Lung (tissue), 17 donors: ENCODE measurements at places on chromosomes 7 and 10.

DNA sequence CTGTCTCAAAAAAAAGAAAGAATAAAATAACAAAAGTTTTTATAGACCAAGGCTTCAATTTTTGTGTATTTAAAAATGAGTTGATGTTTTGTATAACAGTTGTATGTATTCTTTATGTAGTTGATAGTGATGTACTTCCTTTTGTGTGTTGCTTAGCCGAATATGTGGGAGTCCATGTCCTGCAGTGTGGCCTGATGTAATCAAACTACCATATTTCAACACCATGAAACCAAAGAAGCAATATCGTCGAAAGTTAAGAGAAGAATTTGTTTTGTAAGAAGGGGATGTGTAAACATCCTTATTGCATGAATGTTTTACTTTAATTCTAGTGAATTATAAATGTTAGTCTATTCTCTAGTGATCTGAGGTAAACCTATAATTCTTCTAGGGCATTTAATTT lies 56.6 kb downstream of the MPLKIP start:
- no peaks in the 10 kb centered on the region for H3K27me3 ChIP-seq
- DNase-seq = no peak
- no peak overlapping the region for H3K27ac ChIP-seq
- peaks cover 1% of the 10 kb centered on the region for H3K36me3 ChIP-seq

DNA sequence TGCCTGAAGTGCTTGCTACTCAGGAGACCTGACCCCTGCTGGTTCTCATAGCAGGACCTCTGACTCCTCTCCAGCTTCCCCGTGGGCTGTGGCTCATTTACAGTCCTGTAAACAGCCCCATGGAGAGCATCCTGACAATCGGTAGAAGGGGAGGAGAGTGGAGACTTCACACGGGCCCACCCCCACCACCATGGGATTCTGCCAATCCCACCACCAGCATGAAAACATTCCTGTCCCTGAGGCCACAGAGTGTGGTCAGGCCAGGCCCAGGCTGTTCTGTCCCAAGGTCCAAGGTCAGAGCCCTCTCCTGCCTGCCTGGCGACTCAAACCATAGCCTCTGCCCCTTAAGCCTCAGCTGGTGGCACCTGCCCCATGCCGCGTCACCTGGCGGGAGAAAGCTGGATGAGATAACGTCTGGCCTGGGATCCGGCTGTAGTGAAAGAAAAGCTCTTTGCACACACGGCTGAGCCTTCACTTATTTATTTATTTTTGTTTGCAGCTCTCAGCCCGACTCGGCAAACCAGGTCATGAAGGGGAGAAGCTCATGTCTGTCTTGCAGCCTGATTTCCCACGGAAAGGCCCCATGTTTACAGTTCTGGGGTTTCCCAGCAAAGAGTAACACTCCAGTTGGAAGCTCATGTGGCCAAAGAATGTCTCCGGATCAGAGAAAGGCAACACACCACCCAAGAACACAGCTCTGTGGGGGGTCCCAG lies 293.6 kb upstream of the ZMIZ1 start:
- no peaks in the 10 kb centered on the region for H3K27me3 ChIP-seq
- peaks cover 15% of the 10 kb centered on the region for H3K4me1 ChIP-seq
- no peak overlapping the region for H3K27ac ChIP-seq

GRCh38 chr10:59864141-59864962 lies 42.0 kb downstream of the CCDC6 start:
- no peaks in the 10 kb centered on the region for H3K27me3 ChIP-seq
- peaks cover 6% of the 10 kb centered on the region for H3K4me1 ChIP-seq

DNA sequence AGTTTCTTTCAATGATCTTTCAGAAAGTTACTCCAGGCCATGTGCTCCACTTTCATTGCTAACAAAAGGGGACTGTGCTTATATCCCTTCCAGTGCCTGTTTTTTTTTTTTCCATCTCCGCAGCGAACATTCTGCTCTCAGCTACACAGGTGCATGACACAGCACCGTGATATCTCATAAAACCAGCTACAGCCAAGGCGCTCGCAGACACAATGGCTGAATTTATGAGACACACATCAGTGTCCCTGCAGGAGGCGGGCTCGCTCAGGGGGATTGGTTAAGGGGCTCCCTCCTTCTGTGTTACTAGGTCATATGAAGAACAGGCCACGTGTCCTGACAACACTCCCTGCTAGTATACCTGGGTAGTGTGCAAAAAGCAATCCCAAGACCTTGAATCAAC lies 245.5 kb downstream of the SKAP2 start:
- no peaks in the 10 kb centered on the region for H3K4me1 ChIP-seq
- no peak overlapping the region for H3K27ac ChIP-seq
- no peak for DNase-seq
- H3K4me3 ChIP-seq = no peak overlapping the region
- no peaks in the 10 kb centered on the region for H3K36me3 ChIP-seq

- DNase-seq = no peak
- peaks cover 2% of the 10 kb centered on the region for H3K27me3 ChIP-seq
- no peaks in the 10 kb centered on the region for H3K4me1 ChIP-seq
- no peaks in the 10 kb centered on the region for H3K36me3 ChIP-seq
- no peak overlapping the region for H3K27ac ChIP-seq
- no peak overlapping the region for H3K4me3 ChIP-seq
Observed at GRCh38 chr7:122258971-122259370, 45.6 kb downstream of the FEZF1 start.

GRCh38 chr7:106074257-106074656 lies 37.9 kb downstream of the SYPL1 start:
- peaks cover 12% of the 10 kb centered on the region for H3K4me1 ChIP-seq
- no peak overlapping the region for H3K27ac ChIP-seq
- H3K27me3 ChIP-seq = no peaks in the 10 kb centered on the region
- no peaks in the 10 kb centered on the region for H3K36me3 ChIP-seq
- H3K4me3 ChIP-seq = no peak overlapping the region
- DNase-seq = no peak

GRCh38 chr10:34407324-34407805 lies 407.7 kb downstream of the PARD3 start:
- H3K4me1 ChIP-seq = peaks cover 5% of the 10 kb centered on the region
- H3K36me3 ChIP-seq = no peaks in the 10 kb centered on the region
- no peak overlapping the region for H3K27ac ChIP-seq
- no peaks in the 10 kb centered on the region for H3K27me3 ChIP-seq
- H3K4me3 ChIP-seq = no peak overlapping the region
- peak; percentile 57 for DNase-seq

DNA sequence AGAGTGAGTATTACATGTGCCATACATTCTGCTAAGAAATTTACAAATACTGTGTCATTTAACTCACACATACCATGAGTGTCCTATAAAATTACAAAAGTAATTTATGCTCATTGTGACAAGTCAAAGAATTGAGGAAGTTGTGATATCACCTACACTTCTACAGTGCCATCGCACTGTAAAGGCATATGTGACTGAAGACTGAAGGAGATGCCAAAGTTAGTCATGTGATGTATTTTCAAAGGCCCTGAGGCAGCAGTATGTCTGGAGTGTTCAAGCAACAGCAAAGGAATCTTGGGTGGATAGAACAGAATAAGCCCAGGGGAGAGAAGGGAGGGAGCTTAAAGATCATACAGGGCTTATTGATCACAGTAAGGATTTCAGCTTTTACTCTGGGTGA lies 176.8 kb downstream of the WNT2 start:
- H3K4me3 ChIP-seq = no peak overlapping the region
- no peak for DNase-seq
- H3K27ac ChIP-seq = no peak overlapping the region
- H3K27me3 ChIP-seq = no peaks in the 10 kb centered on the region
- no peaks in the 10 kb centered on the region for H3K4me1 ChIP-seq

- H3K27ac ChIP-seq = no peak overlapping the region
- no peak overlapping the region for H3K4me3 ChIP-seq
- H3K4me1 ChIP-seq = no peaks in the 10 kb centered on the region
- no peaks in the 10 kb centered on the region for H3K36me3 ChIP-seq
- no peak for DNase-seq
- H3K27me3 ChIP-seq = no peaks in the 10 kb centered on the region
Observed at GRCh38 chr7:70301673-70302185, 703.5 kb downstream of the AUTS2 start.

DNA sequence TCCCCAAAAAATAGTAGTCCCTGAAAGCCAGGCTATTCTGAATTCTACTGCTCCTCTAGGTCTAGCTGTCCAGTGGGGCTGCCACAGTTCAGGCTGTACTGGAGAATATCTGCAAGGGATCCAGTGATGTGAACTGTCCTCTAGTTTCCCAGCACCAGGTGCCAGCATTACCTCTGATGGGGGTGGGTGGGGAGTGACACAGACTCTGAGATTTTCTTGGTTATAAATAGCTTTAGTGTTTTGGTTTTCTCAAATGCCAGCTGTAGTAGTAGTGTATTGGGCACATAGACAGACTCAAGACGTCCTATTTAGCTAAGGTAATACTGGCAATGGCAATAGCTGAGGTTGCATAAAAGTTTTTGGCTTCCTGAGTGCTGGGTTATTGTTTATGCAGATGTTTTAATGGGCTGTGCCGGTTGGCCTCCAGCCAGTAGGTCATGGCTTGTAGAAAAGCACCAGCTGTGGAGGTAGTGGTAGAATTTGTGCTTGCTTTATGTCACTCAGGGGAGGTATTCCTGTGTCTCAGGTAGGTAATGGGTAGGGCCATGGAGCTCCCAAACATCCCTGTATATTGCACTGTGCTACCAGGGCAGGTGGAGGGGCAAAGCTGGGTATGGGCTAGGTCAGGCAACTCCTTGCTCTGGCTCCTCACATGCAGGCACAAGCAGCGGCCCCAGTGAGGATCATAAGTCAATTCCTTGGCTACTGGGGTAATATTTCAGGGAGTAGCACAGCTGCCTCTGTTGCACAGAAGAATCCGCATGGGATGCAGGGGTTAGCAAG lies 338.7 kb upstream of the LRRTM3 start:
- H3K27ac ChIP-seq = no peak overlapping the region
- H3K4me3 ChIP-seq = no peak overlapping the region
- H3K4me1 ChIP-seq = no peaks in the 10 kb centered on the region
- H3K36me3 ChIP-seq = no peaks in the 10 kb centered on the region

DNA sequence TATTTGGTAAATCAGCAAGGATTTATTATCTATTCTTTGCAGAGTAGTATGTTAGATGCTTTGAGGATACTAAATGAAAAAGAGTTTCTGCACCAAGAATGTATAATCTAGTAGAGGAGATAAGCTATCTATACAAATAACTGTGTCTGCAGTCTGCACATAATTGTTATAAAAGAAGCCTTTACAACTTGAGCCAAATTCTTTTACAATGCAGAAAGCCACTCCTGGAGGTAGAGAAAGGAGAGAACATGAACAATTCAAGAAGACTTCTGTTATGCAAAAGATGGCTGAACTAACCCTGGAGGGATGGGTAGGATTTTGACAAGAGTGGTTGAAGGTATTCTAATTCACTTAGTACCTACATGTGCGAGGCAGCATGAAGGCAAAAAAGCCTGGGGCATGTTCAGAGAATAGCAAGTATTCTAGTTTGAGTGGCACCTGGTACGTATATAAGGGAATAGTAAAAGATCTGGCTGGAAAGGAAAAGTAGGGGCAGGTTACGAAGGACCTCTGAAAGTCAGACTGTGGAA lies 251.1 kb upstream of the KAT6B start:
- H3K4me3 ChIP-seq = no peak overlapping the region
- no peaks in the 10 kb centered on the region for H3K27me3 ChIP-seq
- H3K4me1 ChIP-seq = no peaks in the 10 kb centered on the region
- no peak for DNase-seq

GRCh38 chr7:46741938-46742540 lies 821.0 kb upstream of the IGFBP3 start:
- H3K27ac ChIP-seq = no peak overlapping the region
- H3K4me3 ChIP-seq = no peak overlapping the region
- no peaks in the 10 kb centered on the region for H3K27me3 ChIP-seq
- H3K36me3 ChIP-seq = no peaks in the 10 kb centered on the region
- DNase-seq = peak; percentile 18
- no peaks in the 10 kb centered on the region for H3K4me1 ChIP-seq

GRCh38 chr7:53611043-53611442 lies 575.6 kb downstream of the POM121L12 start:
- no peak for DNase-seq
- H3K27me3 ChIP-seq = no peaks in the 10 kb centered on the region
- H3K36me3 ChIP-seq = no peaks in the 10 kb centered on the region
- no peaks in the 10 kb centered on the region for H3K4me1 ChIP-seq
- no peak overlapping the region for H3K27ac ChIP-seq
- no peak overlapping the region for H3K4me3 ChIP-seq

GRCh38 chr7:1746491-1746975 lies 76.5 kb downstream of the ELFN1 start:
- H3K4me3 ChIP-seq = no peak overlapping the region
- no peak for DNase-seq
- H3K36me3 ChIP-seq = no peaks in the 10 kb centered on the region
- H3K27me3 ChIP-seq = no peaks in the 10 kb centered on the region
- peaks cover 17% of the 10 kb centered on the region for H3K4me1 ChIP-seq

- no peaks in the 10 kb centered on the region for H3K4me1 ChIP-seq
- H3K4me3 ChIP-seq = no peak overlapping the region
- no peak for DNase-seq
- H3K27ac ChIP-seq = no peak overlapping the region
Observed at GRCh38 chr7:20307119-20307518, 23.6 kb upstream of the ITGB8 start.

- no peak overlapping the region for H3K4me3 ChIP-seq
- no peaks in the 10 kb centered on the region for H3K4me1 ChIP-seq
- H3K27ac ChIP-seq = no peak overlapping the region
- peaks cover 28% of the 10 kb centered on the region for H3K27me3 ChIP-seq
Observed at GRCh38 chr10:35635576-35635975, 6.5 kb downstream of the FZD8 start.

GRCh38 chr10:130215931-130216231 lies 79.7 kb downstream of the GLRX3 start:
- no peaks in the 10 kb centered on the region for H3K36me3 ChIP-seq
- H3K4me3 ChIP-seq = no peak overlapping the region

- peak; percentile 49 for DNase-seq
- no peaks in the 10 kb centered on the region for H3K27me3 ChIP-seq
- H3K4me3 ChIP-seq = no peak overlapping the region
- H3K36me3 ChIP-seq = no peaks in the 10 kb centered on the region
- H3K27ac ChIP-seq = no peak overlapping the region
- H3K4me1 ChIP-seq = peaks cover 7% of the 10 kb centered on the region
Observed at GRCh38 chr10:104735036-104735756, 94.1 kb downstream of the SORCS3 start.

DNA sequence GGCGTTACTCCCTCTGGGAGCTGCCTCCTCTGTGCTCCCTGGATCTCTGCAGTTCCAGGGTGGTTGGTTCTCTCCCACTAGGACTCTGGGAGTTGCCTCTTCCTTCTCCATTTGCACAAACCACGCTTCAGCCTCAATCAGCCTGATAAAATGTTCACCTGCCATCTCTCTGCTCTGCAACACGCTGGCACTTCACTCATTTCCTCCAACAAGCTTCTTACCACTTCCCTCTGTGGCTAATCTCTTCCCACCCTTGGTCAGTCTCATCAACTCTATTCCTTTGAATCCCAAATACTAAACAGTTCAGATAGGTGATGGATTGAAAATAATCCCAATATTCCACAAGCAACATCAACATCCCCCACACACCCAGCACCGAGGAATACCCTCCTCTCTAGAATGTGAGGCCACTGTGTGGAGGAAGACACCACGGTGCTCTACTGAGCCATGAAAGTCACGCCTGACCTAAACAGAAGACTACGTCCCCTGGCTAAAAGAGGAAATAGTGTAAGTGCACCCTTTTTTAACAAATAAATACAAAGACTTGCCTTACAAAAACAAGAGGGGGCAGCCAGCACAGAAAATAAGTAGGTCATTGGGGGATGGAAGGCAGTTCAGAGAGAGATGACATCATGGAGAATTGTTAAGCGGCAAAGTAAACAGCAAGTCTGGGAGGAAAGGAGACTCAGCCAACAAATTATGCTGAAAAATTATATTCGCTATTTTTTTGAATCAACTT lies 1.9 kb upstream of the FAM170B start:
- H3K4me3 ChIP-seq = no peak overlapping the region
- H3K36me3 ChIP-seq = no peaks in the 10 kb centered on the region
- peaks cover 56% of the 10 kb centered on the region for H3K4me1 ChIP-seq

GRCh38 chr7:66627881-66628360 lies 760 bp upstream of the KCTD7 start:
- no peak for DNase-seq
- no peaks in the 10 kb centered on the region for H3K27me3 ChIP-seq
- H3K4me3 ChIP-seq = peak overlapping the region; percentile 79
- no peaks in the 10 kb centered on the region for H3K4me1 ChIP-seq
- H3K27ac ChIP-seq = peak overlapping the region; percentile 100
